T-helper 17 cell (primary cell): ENCODE measurements at places on chromosomes 11 and 22.

GRCh38 chr11:115390441-115390840 lies 113.8 kb downstream of the CADM1 start:
- DNase-seq: no peak

GRCh38 chr11:71158936-71159335 lies 93.4 kb downstream of the SHANK2 start:
- DNase-seq: no peak

- DNase-seq: no peak
Measured at GRCh38 chr22:46138058-46138797, 12.1 kb upstream of the PPARA start.

- no peak for DNase-seq
Measured at GRCh38 chr22:48075604-48076003, 1313.2 kb downstream of the TBC1D22A start.

GRCh38 chr22:37806409-37807333 lies 1.1 kb upstream of the GCAT start:
- no peak for DNase-seq

DNA sequence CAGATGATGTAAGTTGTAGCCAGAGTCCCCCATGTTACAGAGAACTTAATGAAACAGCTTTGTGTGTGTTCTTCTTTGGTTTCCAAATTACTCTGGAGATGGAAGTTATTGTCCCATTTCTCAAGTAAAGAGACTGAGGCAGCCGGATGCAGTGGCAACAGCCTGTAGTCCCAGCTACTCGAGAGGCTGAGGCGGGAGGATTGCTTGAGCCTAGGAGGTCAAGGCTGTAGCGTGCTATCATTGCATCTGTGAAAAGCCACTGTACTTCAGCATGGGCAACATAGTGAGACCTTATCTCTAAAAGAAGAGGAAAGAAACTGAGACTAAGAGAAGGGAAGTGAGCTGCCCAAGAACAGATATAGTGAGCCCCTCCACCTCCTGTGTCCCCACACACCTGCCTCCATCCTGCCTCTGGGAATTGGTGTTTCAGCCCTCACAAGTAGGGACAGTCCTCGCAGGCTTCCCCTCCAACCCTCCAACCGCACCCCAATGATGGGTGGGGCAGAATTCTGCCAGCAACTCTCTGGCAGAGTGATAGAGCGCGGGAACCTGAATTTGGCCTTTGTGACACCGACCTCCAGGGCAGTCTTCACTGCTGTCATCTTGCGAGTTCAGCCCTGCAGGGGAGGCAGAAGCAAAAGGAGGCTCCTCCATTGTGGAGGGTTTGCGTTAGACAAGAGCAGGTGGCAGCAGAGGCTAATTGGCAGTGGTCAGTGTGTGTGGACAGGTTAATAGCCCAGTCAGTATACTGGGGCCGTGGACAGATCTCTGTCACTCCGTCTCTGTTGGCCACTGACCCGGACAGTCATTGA lies 1.6 kb downstream of the PDXP start:
- DNase-seq: no peak

GRCh38 chr11:22828373-22828772 lies 1.2 kb downstream of the SVIP start:
- no peak for DNase-seq

DNA sequence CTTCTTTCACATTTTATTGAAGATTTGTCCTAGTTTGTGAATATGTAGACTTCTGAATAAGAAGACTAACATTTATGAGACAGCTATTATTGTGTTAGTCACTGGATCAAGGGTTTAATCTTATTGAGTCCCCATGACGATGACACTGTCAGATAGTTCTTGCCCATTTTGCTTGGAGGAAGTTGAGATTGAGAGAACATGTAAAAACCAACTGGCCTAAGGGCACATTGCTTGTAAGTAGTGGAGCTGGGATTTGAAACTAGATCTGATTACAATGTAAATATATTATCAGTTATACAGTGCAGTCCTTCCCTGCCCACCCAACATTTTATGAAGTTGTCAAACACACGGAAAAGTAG lies 134.7 kb downstream of the HIPK3 start:
- no peak for DNase-seq
